ENCODE measurements at places on chromosomes 7 and 10. TPM values are rescaled to one million over a fixed set of nuclear protein-coding genes. Genes with fewer than 3 reads are reported as not detected.

Gene CCDC7
- polyA plus RNA-seq: 0.93 TPM

Gene EBLN1
- polyA plus RNA-seq: not detected

Gene STOX1
- 14.4 TPM for polyA plus RNA-seq

Gene SLC26A4
- polyA plus RNA-seq: not detected

Gene TAF3
- 14.4 TPM for polyA plus RNA-seq

Gene GNAT3
- not detected for polyA plus RNA-seq

Gene CCL26
- not detected for polyA plus RNA-seq

Gene POLR2J2
- 0.66 TPM for polyA plus RNA-seq

Gene HDAC9
- polyA plus RNA-seq: 18.5 TPM

Gene SPDYE11
- polyA plus RNA-seq: not detected

Gene ZNF138
- polyA plus RNA-seq: 4.0 TPM

Gene GPR26
- 0.59 TPM for polyA plus RNA-seq

Gene ADRA2A
- 1.1 TPM for polyA plus RNA-seq

Gene CDC14C
- polyA plus RNA-seq: not detected

Gene RBM33
- 14.4 TPM for polyA plus RNA-seq

Gene SPDYE8
- not detected for polyA plus RNA-seq

Gene HNRNPH3
- polyA plus RNA-seq: 233 TPM

Gene PAPOLB
- not detected for polyA plus RNA-seq

Gene WEE2
- polyA plus RNA-seq: not detected

Gene BAMBI
- polyA plus RNA-seq: 71.5 TPM

Gene CELF2
- 19.5 TPM for polyA plus RNA-seq

Gene GATAD1
- 13.6 TPM for polyA plus RNA-seq

Gene DNAH11
- not detected for polyA plus RNA-seq

Gene GGCT
- 49.3 TPM for polyA plus RNA-seq

Gene NPFFR1
- polyA plus RNA-seq: 0.56 TPM

Gene AKR1B15
- not detected for polyA plus RNA-seq

Gene TCF7L2
- polyA plus RNA-seq: 6.1 TPM

Gene SGCE
- 56.2 TPM for polyA plus RNA-seq

Gene ZNF804B
- polyA plus RNA-seq: not detected

Gene FASTK
- 47.4 TPM for polyA plus RNA-seq

Gene ABCB4
- 0.75 TPM for polyA plus RNA-seq

Gene NDUFB8
- polyA plus RNA-seq: 433 TPM

Gene ZPBP
- polyA plus RNA-seq: not detected

Gene AGR3
- polyA plus RNA-seq: 0.78 TPM

Gene GOT1
- 101 TPM for polyA plus RNA-seq

Gene ITPRID1
- polyA plus RNA-seq: 0.24 TPM

Gene CCL24
- polyA plus RNA-seq: 1.4 TPM

Gene VSIR
- polyA plus RNA-seq: 36.9 TPM

Gene ZNF722
- not detected for polyA plus RNA-seq

Gene SYNPO2L
- polyA plus RNA-seq: 0.12 TPM

Gene CALY
- polyA plus RNA-seq: 52.8 TPM

Gene IFIT1B
- polyA plus RNA-seq: not detected

Gene ARMC10
- polyA plus RNA-seq: 39.0 TPM

Gene EEPD1
- polyA plus RNA-seq: 10.7 TPM

Gene GPR15LG
- polyA plus RNA-seq: not detected

Gene DPYSL4
- 116 TPM for polyA plus RNA-seq

Gene TRIM73
- polyA plus RNA-seq: 2.3 TPM

Gene MAGI2
- 14.6 TPM for polyA plus RNA-seq

Gene ZNF365
- polyA plus RNA-seq: 11.7 TPM

Gene OR13A1
- polyA plus RNA-seq: not detected

Gene PDZD7
- polyA plus RNA-seq: 8.2 TPM

Gene ACHE
- polyA plus RNA-seq: 9.3 TPM

Gene HOXA7
- 1.3 TPM for polyA plus RNA-seq

Gene ATG9B
- polyA plus RNA-seq: 0.24 TPM

Gene ADAMTS14
- 1.7 TPM for polyA plus RNA-seq

Gene CPA2
- 0.97 TPM for polyA plus RNA-seq

Gene GALNT17
- 19.2 TPM for polyA plus RNA-seq

Data from brain (organoid and tissue), 16 donors.